Activated T-cell treated with anti-CD3 and anti-CD28 coated beads for 4 hours (primary cell): ENCODE measurements at places on chromosomes 6 and 20.

GRCh38 chr6:3926150-3926482 is 76.9 kb downstream of the FAM50B start:
- no peak for DNase-seq

- DNase-seq, result no peak
Observed at GRCh38 chr20:18511571-18511970, 3.8 kb downstream of the SEC23B start.

DNA sequence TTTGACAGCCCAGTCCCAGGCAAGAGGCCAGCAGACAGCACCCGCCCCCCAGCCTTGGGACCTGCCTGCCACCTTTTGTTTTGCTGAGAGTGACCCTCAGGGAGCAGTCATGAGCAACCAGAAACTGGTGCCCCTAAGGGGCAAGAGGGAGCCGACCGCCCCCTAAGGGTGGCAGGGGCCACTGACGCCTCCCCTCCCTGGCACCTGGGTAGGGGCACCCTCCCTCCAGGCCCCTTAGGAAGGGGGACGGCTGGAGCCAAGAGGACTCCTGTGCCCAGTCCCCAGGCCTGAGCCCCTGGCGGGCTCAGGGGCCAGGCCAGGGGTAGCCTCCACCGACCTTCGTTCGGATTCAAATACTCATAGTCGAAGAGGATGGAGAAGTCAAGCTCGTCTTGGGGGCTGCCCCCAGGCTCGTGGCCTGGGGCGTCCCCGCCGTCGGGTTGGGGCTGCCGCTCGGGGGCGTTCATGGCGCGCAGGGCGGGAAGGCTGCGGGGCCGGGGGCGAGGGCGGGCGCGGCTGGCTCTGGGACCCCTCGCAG is 417 bp downstream of the NFATC2 start:
- DNase-seq, result peak; percentile 38

GRCh38 chr6:162726947-162727321 is 632 bp downstream of the PRKN start:
- DNase-seq, result no peak

GRCh38 chr20:20102716-20103258 is 50.5 kb downstream of the CFAP61 start:
- DNase-seq, result no peak

GRCh38 chr20:31908424-31908823 is 38.0 kb downstream of the TTLL9 start:
- DNase-seq, result no peak

- no peak for DNase-seq
Observed at GRCh38 chr6:170116636-170117035, 174.2 kb downstream of the DLL1 start.

- no peak for DNase-seq
Observed at GRCh38 chr6:100889351-100889750, 8.2 kb upstream of the ASCC3 start.

GRCh38 chr20:14012671-14013070 is 17.4 kb downstream of the MACROD2 start:
- no peak for DNase-seq

GRCh38 chr6:36431197-36431596 is 11.5 kb downstream of the PXT1 start:
- no peak for DNase-seq

DNA sequence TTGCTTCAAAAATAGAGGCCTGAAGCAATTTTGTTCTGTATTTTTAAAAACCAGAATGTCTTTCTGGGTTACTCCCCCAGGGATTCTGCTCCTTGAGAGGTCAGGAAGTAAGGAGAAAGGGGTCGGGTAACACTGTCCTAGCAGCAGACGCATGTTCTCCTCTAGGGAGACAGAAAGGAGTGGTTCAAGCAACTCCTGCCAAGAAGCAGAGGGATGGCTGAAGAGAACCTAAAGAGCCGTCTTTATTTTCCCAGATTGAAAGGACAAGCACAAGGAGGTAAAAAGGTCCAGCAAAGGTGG is 58.0 kb upstream of the SLC4A11 start:
- DNase-seq, result no peak

GRCh38 chr20:48686238-48687116 is 141.3 kb downstream of the PREX1 start:
- DNase-seq, result no peak
